ENCODE measurements at places on chromosomes 16 and 17. TPM values are rescaled to one million over a fixed set of nuclear protein-coding genes. Genes with fewer than 3 reads are reported as not detected.

The PDIA2 gene
- 0.53 TPM for total RNA-seq

The PDE6G gene
- total RNA-seq: not detected

The CD300E gene
- not detected for total RNA-seq

The CMTM1 gene
- 2.9 TPM for total RNA-seq

The CRYBA1 gene
- total RNA-seq: 1.0 TPM

The GUCY2D gene
- total RNA-seq: not detected

The MAF gene
- total RNA-seq: 10.8 TPM

The KRT31 gene
- total RNA-seq: not detected

The KRT15 gene
- not detected for total RNA-seq

DNA sequence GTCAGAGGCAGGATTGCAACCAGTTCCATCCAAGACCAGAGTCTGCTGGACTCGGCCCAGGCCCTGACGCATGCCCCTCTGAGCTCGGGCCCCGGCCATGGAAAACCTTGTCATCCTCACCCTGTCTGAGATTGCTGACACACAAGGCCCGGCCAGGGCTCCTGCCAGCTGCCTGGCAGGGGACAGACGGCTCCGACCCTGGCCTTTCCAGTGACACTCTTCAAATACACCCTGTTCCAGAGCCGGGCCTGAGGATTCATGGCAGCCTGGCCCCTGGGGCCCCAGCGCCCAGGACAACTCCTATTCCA lies 3.2 kb upstream of the PABPN1L start:
- no peak for DNase-seq

DNA sequence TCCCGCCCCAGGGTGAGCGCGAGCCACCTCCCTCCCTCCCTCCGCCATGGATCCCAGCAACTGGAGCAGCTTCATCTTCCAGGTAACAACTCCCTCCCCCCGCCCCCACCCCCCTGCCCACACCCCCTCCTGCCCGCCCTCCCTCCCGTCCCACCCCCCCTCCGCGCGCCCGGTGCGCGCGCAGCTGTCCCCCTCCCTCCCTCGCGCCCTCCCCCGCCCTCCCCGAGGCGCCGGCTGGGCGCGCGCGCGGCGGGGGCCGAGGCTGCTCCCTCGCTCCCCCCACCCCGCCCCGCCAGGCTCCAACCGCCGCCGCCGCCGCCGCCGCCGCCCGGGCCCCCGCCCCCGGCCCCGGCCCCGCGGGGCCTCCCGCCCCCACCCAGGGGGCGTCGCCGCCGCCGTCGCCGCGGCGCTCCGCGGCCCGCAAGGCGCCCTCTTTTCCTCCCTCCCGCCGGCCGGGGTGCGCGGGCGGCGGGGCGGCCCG lies at the start of gene MAZ:
MAZ (plus strand) TSS at position 431 of the 481 bp plus-strand sequence. CDS start 173 bp downstream, outside the sequence.
- DNase-seq: no peak

- DNase-seq: no peak
These were observed 13.7 kb upstream of the WIPI1 start for GRCh38 chr17:68470961-68471360.

DNA sequence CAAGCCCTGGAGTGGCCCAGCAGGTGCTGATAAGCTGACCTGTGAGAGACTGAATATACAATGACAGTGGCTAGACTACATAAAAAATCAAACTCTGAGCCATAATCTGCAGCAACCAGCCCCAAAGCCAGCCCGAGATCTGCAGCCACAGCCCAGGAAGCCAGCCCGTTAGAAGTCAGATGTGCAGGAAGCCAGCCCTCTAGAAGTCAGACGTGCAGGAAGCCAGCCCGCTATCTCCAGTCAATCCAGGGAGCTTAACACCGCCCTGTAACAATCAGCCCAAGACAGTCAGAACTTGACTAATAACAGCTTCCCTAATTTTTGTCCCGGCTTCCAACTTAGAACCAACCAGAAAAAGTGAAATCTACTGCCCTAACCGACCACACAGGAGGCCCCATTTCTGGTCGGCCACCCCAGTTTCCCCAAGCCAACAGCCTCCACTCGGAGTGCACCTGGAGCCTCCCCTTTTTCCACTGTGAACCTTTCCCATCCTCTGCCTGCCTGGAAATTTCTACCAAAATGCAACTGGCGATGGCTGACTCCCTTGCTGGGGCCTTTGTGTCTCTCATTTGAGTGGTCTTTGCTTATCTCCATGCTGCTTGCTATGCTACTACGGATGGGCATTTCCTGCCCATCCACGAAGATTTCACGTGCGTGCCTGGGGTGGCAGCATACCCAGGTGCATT lies 769.3 kb downstream of the KCNJ18 start:
- no peak for DNase-seq

GRCh38 chr16:26051063-26051462 lies 359.3 kb downstream of the HS3ST4 start:
- DNase-seq: no peak

DNA sequence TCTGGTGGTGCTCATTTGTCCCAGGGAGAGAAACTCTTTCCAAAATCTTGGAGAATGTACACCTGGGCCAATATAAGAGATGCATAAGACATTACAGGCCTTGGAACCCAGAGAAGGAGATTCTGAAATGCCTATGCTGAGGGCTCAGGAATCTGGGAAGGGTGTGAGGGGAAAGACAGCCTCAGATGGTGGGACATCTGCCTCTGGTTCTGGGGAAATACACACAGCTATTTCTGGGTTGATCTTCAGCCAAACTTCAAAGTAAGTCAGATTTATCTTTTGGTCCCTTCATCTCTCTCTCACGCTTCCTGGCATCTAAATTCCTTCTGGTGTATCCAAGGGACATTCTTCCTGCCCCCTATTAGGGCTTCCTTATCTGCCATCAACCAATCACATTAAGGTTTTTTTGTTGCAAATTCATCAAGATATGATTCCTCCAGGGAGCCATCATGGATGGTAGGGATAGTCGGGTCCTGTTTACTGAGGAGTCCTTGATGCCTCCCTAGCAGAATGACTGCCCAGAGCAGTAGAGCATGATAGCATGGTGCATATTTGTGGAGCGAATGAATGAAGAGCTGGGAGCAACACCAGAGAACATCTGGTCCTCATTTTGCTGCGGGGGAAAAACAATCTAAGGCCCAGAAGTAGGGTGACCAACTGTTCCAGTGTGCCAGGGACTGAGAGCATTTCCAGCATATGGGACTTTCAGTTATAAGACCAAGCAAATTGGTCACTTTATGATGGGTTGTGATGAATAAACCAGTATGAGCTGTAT lies 35.7 kb upstream of the DYNLL2 start:
- DNase-seq: no peak

GRCh38 chr16:76946879-76947278 lies 244.1 kb upstream of the MON1B start:
- no peak for DNase-seq

DNA sequence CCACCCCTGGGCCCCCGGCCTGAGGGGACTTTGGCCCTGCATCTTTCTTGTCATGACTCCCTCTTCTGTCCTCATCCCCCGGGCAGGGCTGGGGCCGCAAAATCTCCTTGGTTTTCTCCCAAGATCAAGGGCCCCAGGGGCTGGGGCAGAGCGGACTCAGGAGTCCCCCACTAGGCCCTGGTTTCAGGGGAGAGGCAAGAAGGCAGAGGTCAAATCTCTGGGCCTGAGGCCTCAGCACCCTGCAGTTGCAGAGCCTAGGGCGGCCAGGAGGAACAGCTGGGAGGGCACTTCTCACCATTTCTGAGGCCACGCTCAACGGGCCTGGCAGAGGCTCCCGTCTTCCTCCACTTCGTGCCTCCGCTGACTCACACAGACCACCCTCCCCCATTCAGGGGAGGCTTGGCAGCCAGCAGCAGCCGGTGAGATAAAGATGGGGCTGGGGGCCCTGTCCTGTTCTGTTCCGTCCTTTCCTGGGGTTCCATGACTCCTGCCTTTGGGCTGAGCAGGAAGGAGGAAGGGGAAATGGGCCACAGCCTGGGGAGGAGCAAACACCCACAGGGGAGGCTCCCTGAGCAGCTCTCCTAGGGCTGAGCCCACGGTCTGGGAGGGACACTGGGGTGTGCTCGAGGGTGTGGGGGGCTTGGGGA lies 12.4 kb downstream of the ZSCAN10 start:
- DNase-seq: no peak

DNA sequence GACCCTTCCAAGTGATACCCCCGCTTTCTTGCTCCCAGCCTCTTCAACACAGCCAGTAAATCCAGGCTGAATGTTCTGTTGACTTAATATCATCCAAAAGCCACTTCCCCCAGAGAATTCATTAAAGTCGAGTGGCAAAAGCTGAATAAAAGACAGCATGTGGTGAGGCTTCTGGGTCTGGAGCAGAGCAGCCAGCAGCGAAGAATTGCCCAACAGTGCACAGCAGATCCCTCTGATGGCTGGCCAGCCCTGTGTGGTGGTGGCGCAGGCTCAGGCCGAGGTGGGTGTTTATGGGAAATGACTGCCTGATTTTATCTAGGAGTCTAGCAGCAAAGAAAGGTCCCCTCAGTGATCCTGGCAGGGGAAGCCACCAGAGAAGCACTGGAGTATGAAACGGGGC lies 30.3 kb upstream of the RCVRN start:
- no peak for DNase-seq

- DNase-seq: peak; percentile 25
These were observed 114.4 kb downstream of the SEC14L1 start for GRCh38 chr17:77254951-77255825.

- no peak for DNase-seq
These were observed 19.0 kb downstream of the ABR start for GRCh38 chr17:1160591-1161390.

GRCh38 chr16:56769677-56770076 lies 39.7 kb downstream of the NUP93 start:
- DNase-seq: no peak

DNA sequence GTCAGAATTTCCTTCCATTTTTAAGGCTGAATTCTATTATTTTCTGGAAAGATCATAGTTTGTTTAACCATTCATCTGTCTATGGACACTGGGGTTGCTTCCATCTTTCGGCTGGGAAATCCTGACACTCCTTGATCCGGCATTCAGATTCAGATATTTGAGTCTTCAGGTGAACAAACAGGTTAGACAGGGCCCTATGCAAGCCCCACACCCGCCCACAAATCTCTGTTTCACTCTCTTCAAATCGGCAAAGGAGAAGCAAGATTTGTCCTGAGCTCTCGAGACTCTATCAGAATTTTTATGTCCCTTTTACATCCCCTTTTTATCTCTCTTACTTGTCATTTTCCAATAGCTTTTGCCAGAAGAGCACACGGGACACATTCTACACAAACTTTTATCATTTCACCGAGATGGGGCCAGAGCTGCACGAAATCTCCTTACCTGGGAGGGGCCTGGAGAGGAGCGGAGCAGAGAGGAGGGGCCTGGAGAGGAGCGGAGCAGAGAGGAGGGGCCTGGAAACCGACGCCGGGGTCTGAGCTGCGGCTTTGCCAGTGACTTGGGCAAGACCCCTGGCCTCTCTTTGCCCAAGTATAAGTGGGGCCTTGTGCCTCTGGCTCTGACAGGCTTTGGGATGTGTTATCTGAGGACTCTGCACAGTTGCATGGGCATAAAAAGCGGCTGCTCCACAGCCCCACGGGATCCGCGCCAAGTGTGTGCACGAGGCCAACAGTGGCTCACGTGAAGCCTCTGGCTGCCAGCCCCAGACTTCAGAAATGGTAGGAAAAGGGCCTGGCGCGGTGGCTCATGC lies 54.3 kb upstream of the RBFOX3 start:
- DNase-seq: peak; percentile 58

- no peak for DNase-seq
These were observed 2.3 kb downstream of the SLC5A11 start for GRCh38 chr16:24848065-24848464.

GRCh38 chr17:49381793-49382192 lies 19.7 kb upstream of the ZNF652 start:
- DNase-seq: no peak

Data from neural progenitor cell (in vitro differentiated cells).